ENCODE measurements at places on chromosomes 7 and 10.

DNA sequence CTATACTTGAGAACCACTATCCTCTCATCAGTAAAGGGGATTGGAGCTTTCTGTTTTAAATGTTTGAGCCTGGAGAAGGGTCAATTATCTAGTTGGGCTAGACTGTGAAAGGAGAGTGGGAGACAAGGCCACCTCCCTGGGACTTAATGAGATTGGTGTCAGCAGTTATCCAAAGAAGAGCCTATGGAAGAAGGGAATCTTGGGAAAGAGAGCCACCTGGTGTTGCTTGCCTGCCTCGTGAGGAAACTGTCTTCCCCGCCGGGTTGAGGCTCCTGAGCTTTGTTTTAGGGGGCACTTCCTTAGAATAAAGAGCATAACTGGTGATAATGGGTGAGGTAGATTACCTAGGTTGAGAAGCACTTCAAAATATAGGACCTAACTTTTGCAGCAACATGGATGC is 32.0 kb upstream of the ABCB4 start:
- peak; percentile 13 for DNase-seq

DNA sequence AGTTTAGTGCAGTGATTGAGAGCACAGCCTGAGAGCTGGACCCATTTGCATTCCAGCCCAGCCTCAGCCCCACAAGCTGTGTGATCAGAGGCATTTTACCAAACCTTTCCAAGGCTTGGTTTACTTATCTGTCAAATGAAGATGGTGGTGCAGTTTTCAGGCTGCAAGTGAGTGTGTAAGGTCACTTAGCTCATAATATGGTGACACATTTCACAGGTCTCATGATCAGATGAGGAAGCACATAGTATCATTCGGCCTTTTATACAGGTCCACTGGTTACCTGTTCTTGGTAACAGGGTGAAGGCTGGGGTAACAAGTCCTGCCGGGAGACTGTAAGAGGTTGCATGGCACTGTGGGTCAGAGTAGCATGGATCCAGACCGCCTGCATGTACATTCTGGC is 371.7 kb downstream of the LRMDA start:
- no peak for DNase-seq

GRCh38 chr10:34906067-34906965 is 91.2 kb upstream of the PARD3 start:
- DNase-seq: peak; percentile 90

- no peak for DNase-seq
Measured at GRCh38 chr7:100173806-100174495, 3.2 kb downstream of the GPC2 start.

DNA sequence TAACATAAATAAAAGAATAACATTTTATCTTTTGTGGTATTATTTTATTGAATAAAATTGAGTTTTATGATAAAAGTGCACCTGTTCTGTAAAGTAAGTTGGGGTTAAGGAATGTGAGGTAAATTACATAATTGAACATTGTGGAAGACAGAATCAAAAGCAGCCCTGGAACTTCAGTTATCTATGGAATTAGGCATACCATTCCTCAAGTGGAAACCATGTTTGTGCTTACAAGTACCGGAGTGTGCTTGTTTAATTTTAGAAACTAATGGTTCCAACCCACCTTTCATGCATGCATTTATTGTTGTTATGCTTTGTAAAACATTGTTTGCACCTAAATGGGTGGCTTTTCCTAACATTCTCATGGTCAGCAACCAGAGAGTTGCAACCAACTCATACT is 28.0 kb downstream of the RBM17 start:
- DNase-seq: no peak

GRCh38 chr10:73647211-73647874 is 6.1 kb upstream of the MYOZ1 start:
- DNase-seq: peak; percentile 91

DNA sequence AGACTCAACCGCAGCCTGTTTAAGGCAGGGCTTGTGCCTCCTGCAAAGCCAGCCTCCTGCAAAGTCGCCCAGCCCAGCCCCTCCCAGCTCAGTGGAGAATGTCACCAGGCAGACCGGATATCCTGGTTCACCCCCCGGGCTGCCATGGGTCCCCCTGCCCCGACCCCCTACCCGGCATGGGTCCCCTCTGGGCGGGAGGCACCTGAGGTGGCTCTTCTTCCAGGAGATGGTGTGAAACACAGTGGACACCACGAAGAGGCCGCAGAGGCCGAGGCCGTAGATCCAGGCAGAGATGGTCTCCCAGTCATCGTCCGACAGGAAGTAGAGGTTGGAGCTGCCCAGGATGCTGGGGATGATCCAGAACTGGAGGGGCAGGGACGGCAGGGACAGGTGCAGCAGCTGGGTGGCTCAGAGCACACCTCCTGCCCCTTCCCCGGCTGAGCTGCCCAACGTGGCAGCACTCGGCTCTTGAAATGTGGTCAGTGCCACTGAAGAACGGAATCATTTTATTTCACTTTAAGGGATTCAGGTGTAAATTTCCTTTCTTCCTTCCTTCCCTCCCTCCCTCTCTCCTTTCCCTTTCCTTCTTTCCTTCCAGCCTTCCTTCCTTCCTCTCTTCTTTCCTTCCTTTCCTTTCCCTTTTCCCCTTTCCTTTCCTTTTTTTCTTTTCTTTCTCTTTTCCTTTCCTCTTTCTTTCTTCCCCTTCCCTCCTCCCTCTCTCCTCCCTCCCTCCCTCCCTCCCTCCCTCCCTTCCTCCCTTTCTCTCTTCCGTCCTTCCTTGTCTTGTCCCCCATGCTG is 36.7 kb upstream of the RADIL start:
- DNase-seq: no peak

DNA sequence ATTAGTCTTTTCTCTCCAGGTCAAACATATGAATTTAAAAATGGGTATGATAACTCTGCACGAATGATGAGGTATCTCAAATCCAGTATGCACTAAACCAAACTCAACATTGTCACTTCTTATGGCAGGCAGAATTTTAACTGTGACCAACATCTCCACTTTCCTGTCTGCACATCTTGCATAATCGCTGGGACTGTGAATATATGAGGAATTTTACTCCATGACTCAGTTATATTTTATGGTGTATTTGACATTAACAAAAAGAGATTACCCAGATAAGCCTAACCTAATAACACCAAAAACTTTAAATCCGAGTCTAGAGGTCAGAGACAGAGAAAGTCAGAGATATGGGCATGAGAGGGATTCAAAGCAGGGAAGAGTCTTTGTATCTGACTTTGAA is 454.5 kb upstream of the SEMA3D start:
- DNase-seq: no peak

GRCh38 chr7:68537051-68537773 is 1061.1 kb upstream of the AUTS2 start:
- DNase-seq: no peak

GRCh38 chr10:76640806-76641205 is 996.8 kb downstream of the KCNMA1 start:
- no peak for DNase-seq

DNA sequence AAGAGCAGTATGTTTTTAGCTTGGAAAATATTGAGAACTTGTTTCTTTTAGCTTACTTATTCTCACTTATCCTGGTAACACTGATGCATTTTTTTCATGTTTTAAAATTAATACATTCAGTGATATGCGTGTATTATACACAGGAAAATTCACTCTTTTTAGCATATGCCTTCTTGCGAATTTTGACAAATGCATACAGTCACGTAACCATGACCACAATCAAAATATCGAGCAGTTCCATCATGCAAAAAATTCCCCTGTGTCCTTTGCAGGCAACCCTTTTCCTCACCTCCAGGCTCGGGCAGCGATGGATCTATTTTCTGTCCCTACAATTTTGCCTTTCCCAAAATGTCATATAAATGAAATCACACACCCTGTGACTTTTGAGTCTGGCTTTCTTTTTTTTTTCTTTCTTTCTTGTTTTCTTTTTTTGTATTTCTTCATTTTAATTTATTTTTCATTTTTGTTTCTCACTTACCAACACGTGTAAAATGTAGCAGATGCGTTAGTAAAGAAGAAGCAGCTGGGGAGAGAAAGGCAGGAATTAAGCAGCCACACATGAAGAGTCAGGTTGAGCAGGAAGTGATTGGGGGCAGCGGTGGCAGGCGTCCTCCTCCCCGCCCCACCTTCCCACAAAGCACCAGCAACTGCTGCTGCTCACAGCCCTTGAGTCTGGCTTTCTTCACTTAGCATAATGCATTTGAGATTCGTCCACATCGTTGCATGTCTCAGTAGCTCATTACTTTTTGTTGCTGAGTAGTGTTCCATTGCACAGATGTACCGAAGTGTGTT is 29.9 kb downstream of the ADRB1 start:
- peak; percentile 8 for DNase-seq
